Natural killer cell treated with Interleukin-12 subunit alpha and Interleukin-12 subunit beta and Interleukin-15 and Interleukin-18, amount 100 ng/mL, for 72 hours (primary cell): ENCODE measurements at places on chromosomes 6 and 20.
A peak's percentile ranks its signal among the peaks of the same experiment; 100 is the strongest.

GRCh38 chr6:150044621-150045145 lies 19.4 kb upstream of the RAET1L start:
- H3K4me1 ChIP-seq: no peaks in the 10 kb centered on the region
- peaks cover 55% of the 10 kb centered on the region for H3K27me3 ChIP-seq
- no peak overlapping the region for H3K27ac ChIP-seq
- H3K36me3 ChIP-seq: no peaks in the 10 kb centered on the region
- H3K4me3 ChIP-seq: no peak overlapping the region
- DNase-seq: no peak

- no peaks in the 10 kb centered on the region for H3K36me3 ChIP-seq
- DNase-seq: no peak
- no peaks in the 10 kb centered on the region for H3K27me3 ChIP-seq
- peak overlapping the region; percentile 40 for H3K27ac ChIP-seq
- H3K4me3 ChIP-seq: peak overlapping the region; percentile 72
These were observed 40.9 kb downstream of the NCOA7 start for GRCh38 chr6:125831659-125832058.

GRCh38 chr6:7827142-7827541 lies 83.4 kb downstream of the TXNDC5 start:
- no peak overlapping the region for H3K4me3 ChIP-seq
- H3K4me1 ChIP-seq: no peaks in the 10 kb centered on the region
- H3K27ac ChIP-seq: no peak overlapping the region
- DNase-seq: no peak

- H3K27me3 ChIP-seq: no peaks in the 10 kb centered on the region
- no peak for DNase-seq
These were observed 175.4 kb downstream of the UTRN start for GRCh38 chr6:144460327-144461095.

GRCh38 chr6:149236589-149236988 lies 80.9 kb upstream of the TAB2 start:
- no peak for DNase-seq
- no peak overlapping the region for H3K27ac ChIP-seq
- H3K4me3 ChIP-seq: no peak overlapping the region
- peaks cover 11% of the 10 kb centered on the region for H3K36me3 ChIP-seq
- peaks cover 3% of the 10 kb centered on the region for H3K27me3 ChIP-seq

DNA sequence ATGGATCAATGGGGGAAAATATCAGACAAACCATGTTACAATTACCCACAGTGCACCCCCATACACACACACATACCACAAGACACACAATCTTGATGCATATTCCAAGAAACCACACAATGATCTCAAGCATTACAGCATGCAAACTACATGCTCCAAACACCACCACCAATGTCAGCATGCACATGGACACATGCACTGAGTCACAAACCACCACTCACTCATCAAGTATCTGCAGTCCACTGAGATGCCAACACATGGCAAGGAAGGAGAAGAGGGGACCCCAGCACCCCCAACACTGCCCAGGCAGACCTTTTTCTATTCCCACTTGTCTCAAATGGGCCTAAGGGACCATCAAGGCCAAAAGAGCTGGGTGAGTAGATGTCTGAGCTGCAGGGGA lies 91.6 kb downstream of the PREX1 start:
- peak overlapping the region; percentile 76 for H3K4me3 ChIP-seq
- peaks cover 20% of the 10 kb centered on the region for H3K36me3 ChIP-seq
- no peaks in the 10 kb centered on the region for H3K27me3 ChIP-seq
- peak overlapping the region; percentile 87 for H3K27ac ChIP-seq

DNA sequence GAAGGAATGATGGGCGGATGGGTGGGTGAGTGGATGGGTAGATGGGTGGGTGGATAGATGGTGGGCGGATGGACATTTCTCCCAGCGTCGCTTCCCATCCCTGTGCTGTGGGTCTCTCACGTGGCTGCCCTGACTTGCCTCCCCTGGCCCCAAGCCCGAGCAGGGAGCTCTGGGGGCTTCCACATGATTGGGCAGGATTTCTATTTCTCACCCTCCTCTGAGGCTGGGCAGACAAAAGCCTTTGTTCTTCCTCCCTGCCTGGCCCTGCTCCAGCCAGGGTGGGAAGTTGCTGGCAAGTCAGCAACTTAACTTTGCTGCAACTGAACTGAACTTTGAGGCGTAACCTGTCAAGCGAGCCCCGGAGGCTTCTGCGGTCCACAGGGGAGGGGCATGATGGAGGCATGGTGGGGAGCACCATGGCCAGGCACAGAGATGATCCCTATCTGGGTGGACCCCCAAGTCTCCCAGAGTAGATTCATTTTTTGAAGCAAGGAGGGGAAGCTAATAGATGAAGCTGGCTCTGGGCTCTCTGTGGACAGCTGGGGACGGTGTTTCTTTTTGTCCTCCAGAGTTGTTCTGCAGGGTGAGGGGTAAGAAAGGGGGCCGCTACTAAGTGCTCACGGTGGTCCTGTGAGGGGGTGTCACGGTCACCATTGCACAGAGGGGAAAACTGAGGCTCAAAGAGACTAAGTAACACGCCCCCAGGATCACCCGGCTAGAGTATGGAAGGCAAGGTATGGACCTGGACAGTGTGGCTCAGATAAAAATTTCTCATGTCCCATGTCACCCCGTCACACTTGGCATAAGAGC lies 140.1 kb downstream of the CEBPB start:
- H3K4me1 ChIP-seq: peaks cover 32% of the 10 kb centered on the region
- no peak for DNase-seq

DNA sequence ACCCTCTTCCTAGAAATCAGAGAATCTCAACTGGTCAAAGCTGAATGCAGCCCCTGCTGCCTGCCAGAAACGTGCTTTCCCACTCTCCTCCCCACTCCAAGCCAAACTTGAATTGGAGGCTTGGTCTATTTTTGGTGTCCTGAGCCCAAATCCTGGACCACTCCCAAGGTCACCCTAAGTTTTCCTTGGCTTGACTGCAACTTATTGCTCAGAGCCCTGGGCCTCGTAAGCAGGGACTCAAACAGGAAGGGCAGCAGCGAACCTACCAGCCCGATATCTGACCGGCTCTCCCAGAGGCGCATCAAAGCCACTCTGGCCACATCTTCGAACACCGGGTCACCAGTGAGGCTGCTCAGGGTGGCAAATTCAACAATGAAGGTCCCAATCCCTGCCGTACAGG lies 12.7 kb downstream of the EDEM2 start:
- DNase-seq: no peak
- H3K4me3 ChIP-seq: no peak overlapping the region
- peaks cover 5% of the 10 kb centered on the region for H3K4me1 ChIP-seq
- no peak overlapping the region for H3K27ac ChIP-seq

GRCh38 chr20:33791959-33792597 lies 19.1 kb upstream of the CHMP4B start:
- no peak overlapping the region for H3K4me3 ChIP-seq
- no peaks in the 10 kb centered on the region for H3K36me3 ChIP-seq

DNA sequence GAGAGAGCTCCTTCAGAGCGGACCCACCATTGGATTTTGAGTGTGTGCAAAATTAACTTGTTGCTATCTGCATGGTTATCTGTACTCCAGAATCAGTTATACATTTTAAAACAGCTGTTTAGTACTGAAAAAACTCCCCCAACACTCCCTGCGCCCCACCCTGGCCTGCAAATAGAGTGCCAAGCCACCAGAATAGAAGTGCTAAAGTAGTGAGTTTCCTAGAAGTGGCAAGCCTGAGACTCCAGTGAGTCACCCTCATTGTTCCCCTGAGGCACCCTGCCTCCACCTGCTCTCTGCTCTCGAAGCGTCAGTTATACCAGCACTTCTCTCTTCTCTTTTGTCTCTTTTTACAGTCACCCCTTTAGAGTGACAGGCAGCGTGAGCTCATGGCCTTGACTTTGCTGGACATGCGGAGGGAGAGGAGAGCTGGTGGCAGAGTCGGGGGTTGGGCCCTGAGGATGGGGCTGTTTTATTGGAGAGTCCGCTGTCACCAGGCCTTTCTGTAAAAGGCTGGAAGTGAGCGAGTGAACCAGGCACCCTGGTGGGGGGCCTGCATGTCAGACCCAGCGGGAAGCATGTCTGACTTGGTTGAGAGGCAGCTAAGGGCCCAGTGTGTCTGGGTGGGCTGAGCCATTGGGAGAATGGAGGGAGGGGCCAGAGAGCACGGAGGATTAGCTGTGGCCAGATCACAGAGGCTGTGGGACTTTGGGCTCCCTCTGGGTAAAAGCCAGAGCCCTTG lies 10.4 kb downstream of the IGF2R start:
- peaks cover 18% of the 10 kb centered on the region for H3K36me3 ChIP-seq
- H3K27ac ChIP-seq: peak overlapping the region; percentile 99
- peak overlapping the region; percentile 95 for H3K4me3 ChIP-seq
- peak; percentile 91 for DNase-seq

DNA sequence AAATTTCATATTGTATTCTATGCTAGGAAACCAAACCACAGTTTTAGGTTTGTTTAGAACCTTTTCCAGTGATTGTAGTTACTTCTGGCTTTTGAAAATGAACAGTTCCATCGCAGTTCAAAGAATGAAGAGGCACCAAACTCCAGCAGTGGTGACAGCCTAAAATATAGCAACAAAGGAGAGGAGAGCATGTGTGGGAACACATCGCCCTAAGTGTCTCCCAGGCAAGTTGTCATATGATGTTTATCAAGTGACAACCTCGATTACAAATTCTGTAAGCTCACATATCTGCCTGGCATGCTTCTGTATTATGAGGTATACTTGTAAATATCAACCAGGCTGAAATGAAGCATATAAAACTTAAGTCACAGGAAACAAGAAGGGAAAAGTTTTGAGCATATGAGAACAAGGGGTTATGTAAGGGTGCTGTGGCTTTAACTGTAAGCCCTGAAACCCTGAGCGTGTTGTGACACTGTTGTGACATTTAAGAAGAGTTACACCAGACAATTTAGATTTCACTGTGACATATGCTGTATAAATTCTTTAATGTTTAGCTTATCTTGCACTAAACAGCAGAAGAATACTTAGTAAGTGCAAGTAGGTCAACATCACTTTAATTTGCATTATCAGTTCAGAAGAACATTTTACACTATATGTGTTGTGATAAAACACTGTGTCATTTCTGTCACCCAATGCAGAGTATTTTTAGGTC lies 29.1 kb upstream of the FBXL4 start:
- no peak for DNase-seq
- no peak overlapping the region for H3K4me3 ChIP-seq
- H3K36me3 ChIP-seq: no peaks in the 10 kb centered on the region
- no peak overlapping the region for H3K27ac ChIP-seq
- no peaks in the 10 kb centered on the region for H3K4me1 ChIP-seq
- H3K27me3 ChIP-seq: no peaks in the 10 kb centered on the region

DNA sequence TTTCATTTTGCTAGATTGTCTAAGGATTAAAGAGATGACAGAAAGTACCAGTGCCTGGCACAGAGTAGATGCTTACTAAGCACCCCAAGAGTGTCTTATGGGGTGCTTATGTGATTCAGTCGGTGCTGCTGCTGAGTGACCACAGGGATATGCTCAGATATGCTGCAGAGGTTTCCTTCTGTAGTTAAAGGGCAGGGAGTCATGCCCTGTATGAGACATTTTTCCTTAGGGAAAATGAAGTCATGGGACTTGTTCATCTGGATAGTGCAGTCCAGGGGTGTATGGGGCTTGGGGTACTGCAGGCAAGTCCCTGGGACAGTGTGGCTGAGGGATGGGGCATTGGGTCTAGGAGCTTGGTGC lies 25.1 kb downstream of the TOX2 start:
- H3K4me3 ChIP-seq: no peak overlapping the region
- H3K4me1 ChIP-seq: peaks cover 36% of the 10 kb centered on the region
- H3K27ac ChIP-seq: peak overlapping the region; percentile 46
- DNase-seq: no peak

DNA sequence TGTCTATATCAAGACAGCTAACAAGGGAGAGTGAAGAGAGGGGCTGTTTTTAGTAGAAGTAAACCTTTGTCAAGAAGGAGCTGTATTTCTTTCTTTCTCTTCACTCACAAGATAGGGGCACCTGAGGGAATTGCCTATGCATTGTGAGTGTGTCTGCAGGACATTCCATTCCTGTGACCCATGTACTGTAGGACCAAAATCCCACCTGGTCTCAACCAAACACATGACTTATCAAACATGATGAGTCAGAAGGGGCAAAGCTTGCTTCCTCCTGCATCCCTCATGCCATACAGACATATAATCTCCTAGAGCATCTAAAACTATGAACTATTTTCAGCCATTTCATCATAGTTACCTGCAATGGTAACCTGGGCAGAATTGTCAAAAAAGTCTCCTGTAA lies 21.8 kb downstream of the PKHD1 start:
- H3K4me3 ChIP-seq: no peak overlapping the region
- H3K27ac ChIP-seq: no peak overlapping the region
- H3K4me1 ChIP-seq: peaks cover 13% of the 10 kb centered on the region
- no peak for DNase-seq
- peaks cover 18% of the 10 kb centered on the region for H3K27me3 ChIP-seq
